ENCODE measurements at places on chromosomes 7 and 10. TPM values are rescaled to one million over a fixed set of nuclear protein-coding genes. Genes with fewer than 3 reads are reported as not detected.

The LIPN gene
- polyA plus RNA-seq, result not detected

The FAM180A gene
- 0.12 TPM for polyA plus RNA-seq

The ANKRD7 gene
- 0.30 TPM for polyA plus RNA-seq

The NKX6-2 gene
- not detected for polyA plus RNA-seq

The GJD4 gene
- polyA plus RNA-seq, result 0.03 TPM

The ASIC3 gene
- polyA plus RNA-seq, result 5.0 TPM

The RARRES2 gene
- 7.7 TPM for polyA plus RNA-seq

The CDK13 gene
- 17.1 TPM for polyA plus RNA-seq
